HAP-1 (cell line): ENCODE measurements at places on chromosomes 13 and 19.

- no peak for DNase-seq
Measured at GRCh38 chr13:112245179-112245724, 130.9 kb upstream of the SPACA7 start.

- no peak for DNase-seq
Measured at GRCh38 chr19:21460686-21461085, 44.7 kb upstream of the ZNF429 start.

DNA sequence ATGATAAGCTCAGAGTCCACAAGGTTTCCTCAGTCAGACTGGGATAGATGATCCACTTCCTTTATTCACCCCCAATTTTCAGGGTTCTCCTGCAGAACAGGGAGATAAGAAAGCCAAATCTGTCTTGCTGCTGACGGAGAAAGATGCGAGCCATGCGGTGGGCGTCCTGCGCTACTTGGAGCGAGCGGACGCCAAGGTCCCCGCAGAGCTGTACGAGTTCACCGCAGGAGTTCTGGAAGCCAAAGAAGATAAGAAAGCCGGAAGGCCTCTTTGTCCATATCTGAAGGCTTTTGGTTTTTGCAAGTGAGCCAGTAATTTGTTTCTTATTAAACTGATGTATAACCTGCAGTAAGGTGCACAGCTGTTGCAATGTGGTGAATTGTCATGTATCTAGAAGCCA is 66.7 kb downstream of the SLC7A9 start:
- DNase-seq, result no peak

DNA sequence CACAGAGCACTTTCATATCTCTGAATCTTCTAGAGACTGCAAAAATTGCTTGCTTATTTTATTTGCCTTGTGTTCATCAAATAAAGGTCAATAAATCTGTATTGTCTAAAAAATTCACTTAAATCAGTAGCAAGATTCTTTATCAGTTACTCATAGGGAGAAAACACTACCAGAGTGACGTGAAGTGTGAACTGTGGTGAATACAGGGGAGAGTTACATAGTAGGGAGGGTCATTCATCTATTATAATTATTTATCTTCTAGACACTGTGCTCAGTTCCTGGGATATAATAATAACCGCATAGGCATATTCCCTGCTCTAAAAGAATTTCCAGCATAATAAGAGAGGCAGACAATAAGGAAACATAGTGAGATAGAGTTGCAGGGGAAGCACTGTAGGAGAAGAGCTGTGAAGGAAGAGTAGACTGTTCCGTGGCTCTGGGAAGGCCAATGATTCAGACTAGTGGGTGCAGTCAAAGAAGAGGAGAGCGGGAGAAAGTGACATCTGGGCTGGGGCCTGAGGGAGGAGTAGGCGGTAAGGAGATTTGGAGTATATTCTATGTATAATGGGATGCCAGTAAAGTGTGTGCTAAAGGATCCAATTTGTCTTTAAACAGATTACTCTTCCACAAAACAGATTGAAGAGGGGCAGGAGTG is 84.0 kb upstream of the TDRD3 start:
- no peak for DNase-seq

GRCh38 chr19:34124828-34125227 is 47.5 kb upstream of the LSM14A start:
- DNase-seq, result no peak

DNA sequence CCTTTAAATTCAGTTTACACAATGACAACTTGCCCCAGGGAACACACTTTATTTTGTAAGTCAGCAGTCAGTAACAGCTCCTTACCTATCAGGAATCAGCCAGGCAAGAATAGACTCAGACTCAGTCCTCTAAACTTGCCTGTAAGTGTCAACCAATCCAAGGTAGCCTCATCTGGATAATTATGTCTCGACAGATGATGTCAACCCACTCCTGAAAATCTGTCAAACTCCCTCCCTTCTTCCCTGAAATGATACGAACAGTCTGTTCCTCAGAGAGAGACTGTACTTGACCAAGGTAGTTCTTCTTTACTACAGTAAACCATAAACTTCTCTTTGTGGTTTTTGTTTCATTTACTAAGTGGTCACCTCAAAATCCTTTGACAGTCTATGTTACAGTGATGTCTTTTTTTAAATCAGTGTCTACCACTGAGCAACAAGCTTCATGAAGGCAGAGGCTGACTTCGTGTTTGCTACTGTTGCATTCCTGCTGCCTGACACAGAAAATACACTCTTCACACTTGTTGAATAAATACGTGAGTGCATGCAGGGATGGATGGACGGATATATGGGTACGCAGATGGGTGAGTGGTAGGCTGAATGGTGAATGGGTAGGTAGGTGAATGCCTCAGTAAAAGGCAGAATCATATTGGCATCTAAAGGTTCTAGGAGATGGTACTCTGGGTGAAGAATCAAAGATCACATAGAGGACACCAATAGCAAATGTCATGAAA is 17.5 kb upstream of the FREM2 start:
- no peak for DNase-seq

- DNase-seq, result no peak
Measured at GRCh38 chr13:111854403-111854802, 212.5 kb upstream of the SOX1 start.

DNA sequence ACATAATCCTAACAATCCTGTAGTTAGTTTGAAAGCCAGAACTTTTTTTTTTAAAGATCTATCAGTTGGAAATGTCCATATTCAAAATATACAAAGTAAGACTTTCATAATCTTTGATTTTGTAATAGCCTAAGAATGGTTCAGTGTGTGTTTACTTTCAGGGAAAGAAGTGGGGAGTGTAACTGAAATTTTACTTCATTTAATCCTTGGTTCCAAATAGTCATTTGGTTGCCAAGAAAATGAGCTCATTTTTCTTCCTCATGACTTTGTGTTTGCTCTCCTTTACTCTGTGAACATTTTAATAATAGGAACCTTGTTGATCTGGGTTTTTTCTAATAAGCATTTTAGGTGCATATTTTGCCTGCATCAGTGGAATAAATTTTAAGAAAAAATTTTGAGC is 278.8 kb downstream of the SLITRK6 start:
- DNase-seq, result no peak

- peak; percentile 36 for DNase-seq
Measured at GRCh38 chr13:99617474-99618255, 116.4 kb downstream of the TM9SF2 start.

GRCh38 chr13:83229574-83230305 is 652.5 kb downstream of the SLITRK1 start:
- no peak for DNase-seq

DNA sequence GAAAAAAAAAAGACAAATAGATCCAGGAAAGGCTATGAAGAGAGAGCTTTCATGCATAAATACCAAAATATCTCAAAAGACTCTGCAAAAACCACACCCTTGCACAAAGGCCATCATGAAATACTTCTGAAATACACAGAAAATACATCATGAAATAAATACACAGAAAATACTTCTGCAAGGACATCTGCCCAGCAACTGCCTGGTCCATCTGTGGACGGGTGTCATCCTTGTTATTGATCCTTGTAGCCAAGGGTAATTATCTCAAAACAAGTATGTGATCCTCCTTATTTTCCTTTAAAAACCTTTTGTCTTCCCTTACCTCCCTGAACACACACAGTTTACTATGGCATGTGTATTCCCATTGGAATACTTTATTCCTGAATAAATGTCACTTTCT is 6.9 kb downstream of the USPL1 start:
- no peak for DNase-seq

- DNase-seq, result no peak
Measured at GRCh38 chr13:39499604-39500003, 103.4 kb downstream of the LHFPL6 start.

DNA sequence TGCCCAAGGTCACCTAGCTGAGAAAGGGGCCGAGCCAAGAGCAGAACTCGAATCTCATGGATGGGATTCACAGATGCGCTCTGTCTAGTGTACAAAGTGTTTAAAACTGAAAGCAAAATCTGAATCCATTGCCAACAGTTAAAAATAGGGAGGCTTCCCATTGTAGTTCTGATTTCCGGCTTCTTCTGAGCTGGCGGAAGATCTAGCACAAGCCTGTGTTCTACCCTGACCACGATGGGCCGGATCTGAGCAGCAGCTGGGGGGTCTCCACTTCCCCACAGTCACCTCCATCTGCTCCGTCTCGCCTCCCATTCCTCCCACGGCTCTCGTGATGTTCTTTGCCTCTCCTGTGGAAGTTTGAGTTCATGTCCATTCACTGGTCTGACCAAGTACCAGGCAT is 2.4 kb downstream of the CACNG8 start:
- DNase-seq, result no peak

- no peak for DNase-seq
Measured at GRCh38 chr19:38919837-38920601, 8.0 kb upstream of the CCER2 start.

DNA sequence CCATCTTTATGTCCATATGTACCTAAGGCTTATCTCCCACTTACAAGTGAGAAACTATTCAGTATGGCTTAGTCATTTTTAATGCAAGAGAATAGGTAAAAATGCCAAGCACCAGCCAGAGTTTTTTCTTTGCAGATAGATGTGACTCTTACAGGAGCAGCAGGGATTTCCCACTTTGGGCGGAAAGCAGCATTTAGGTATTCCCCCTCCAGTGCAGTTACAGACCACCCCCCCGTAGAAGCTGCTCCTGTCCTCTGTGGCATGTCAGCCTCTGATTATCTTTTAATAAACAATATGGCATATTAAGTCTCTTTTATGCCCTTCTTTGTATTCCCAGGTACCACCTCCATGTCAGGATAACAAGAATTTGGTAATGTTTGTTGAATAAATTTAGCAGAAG is 24.7 kb upstream of the USPL1 start:
- no peak for DNase-seq

- DNase-seq, result no peak
Measured at GRCh38 chr13:29677627-29678026, 82.1 kb upstream of the SLC7A1 start.

DNA sequence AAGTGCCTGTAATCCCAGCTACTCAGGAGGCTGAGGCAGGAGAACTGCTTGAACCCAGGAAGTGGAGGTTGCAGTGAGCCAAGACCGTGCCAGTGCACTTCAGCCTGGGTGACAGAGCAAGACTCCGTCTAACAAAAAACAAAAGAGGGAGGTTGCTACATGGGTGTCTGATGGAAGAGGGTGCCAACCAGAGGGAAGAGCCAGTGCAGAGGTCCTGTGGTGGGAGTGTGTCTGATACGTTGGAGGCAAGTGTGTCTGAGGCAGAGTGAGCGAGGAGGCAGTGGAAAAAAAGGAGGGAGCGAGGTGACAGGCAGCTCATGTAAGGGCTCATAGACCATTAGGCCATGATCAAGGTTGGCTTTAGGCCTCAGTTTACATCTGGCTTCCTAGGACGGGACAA is 6.8 kb downstream of the PDE4A start:
- no peak for DNase-seq

DNA sequence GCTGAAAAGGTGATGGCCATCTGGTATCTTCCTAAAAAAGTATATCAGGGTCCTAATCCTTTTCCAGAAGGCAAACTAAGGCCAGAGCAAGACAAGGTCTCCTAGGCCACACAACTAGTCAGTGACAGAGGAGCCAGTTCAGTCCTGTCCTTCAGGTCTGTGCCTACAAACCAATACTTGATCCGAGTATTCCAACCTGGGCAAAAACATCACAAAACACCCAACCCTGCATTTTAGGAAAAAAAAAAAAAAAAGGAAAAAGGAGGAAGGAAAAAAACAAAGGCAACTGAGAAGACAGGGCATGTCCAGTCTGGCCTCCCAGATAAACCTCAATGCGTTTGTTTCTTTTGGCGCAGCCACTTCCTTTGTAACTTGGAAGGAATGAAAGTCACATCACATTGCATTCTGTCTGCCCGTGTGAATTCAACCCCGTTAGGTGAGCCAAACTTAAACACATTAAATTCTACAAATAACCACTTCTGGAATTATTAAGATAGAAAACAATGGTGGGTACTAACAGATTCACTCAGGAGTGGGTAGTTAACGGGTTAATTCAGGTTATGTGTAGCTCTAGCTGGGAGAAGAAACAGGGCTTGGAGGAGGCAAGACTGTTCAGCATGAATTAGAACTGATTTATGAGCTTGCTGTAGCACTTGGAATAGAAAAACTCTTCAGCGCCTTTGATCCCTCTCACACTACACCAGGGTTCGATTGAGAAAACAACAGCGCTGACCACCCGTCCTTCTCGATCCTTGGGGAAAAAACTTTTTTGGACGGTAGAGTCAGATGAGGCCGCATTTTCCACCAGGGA is 43.0 kb upstream of the HNRNPA1L2 start:
- peak; percentile 68 for DNase-seq

DNA sequence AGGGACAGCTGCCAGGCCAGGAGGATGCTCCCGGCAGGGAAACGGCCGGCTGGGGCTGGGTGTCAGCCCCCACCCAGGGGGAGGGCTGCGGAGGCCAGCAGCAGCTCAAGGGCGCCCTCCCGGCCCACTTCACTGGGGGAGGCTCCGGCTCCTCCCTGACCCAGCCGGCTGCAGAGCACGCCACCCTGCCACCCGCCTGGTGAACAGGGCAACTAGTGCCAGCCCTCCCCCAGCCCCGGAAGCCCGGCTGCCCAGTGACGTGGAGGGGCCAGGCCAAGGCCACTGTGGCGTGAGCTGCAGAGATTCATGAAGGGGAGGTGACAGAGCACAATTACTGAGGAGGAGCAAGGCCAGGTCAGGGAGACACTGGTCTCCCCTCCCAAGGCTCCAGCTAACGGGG is 14.7 kb downstream of the REXO1 start:
- no peak for DNase-seq

DNA sequence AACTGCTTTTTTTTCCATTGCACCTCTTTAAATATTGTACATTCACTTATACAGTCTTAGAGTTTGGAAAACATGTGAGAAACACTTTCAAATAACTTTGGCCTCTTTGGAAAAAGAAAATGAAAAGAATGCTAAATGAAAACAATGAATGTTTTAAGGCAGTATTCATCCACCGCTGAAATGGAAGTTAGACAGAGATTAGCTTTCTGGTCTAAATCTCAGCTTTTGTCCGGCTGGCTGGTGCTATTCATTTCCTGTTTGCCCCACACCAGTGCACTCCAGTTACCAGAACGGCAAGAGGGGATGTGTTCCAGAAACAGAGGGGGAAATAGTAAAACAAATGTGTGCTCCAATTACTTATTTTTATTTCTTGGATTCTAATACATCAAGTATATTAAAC is 1201.3 kb downstream of the EFNB2 start:
- no peak for DNase-seq

DNA sequence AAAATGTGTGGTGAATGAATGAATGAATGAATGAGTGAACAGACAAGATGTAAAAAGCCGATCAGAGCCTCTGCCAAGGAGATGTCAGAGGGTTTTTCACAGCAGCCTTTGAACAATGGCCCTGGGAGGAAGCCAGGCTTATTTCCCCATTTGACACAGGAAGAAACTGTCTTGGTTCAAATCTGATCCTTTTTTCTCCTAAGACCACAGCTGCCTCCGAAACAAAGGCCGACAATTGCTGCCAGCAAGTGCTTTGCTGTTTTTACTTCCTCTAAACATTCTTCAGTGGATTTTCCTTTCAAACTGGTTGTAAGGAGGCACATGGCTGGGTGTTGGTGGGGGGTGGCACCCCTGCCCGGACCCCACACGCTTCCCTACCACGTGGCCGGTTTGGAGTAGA is 44.2 kb upstream of the HOMER3 start:
- DNase-seq, result no peak

- no peak for DNase-seq
Measured at GRCh38 chr13:98538876-98539275, 38.0 kb downstream of the STK24 start.
